ENCODE measurements at places on chromosomes 5 and 9.

DNA sequence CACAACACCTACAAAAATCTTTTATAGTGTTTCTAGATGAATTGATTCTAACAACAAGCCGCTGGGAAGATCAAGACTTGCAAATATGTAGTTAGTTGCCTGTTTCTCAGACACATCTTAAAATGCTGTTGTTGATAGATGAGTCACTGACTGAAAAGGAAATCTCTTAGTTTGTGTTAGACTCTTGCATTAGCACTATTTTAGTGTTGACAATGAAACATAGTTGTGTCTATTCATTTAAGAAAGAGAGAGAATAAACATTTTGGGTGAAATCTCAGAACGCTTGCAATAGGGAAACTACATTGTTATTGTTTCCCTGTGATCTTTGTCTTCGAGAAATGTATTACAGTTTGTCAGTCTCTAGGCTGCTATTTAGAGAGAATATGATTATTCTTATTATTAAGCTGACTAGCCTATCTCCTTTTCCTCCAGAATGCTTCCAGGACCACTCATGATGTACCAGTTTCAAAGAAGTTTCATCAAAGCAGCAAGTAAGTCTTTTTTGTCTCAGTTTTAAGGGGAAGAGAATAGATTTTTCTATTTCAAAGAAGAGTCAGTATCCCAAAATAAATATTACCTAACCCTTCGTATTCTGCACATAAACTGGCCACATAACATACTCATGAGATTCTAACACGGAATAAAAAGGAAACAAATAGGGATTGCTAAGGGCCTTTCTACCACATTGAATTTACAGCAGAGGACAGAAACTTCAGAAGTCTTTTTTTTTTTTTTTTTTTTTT is 285.6 kb downstream of the ARHGAP26 start:
- no peak for DNase-seq

- DNase-seq, result no peak
Observed at GRCh38 chr5:38115318-38115827, 143.0 kb upstream of the EGFLAM start.

DNA sequence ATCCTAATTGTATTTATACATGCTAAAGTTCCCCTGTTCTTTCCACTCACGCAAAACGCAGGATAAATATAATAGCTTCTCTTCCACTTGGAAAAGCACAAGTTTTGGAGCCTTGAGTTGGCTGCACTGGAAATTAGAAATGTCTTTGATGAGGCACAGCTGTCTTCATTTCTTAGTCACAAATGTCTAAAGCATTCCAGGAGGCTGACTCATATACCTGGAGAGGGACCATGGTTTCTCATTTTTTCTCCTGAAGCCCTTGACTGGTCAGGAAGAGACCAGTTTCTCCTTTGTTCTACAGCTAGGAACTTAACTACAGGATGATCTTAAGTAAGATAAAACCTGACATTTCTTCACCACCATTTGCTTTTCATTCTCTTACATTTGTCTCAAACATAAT is 16.2 kb downstream of the MTX3 start:
- no peak for DNase-seq

GRCh38 chr9:121835587-121836365 is 184.3 kb downstream of the DAB2IP start:
- no peak for DNase-seq

Measured in NCI-H1694 treated with DMSO at 0.1 percent for 48 hours (cell line).